ENCODE measurements at places on chromosomes 1 and 21. TPM values are rescaled to one million over a fixed set of nuclear protein-coding genes. Genes with fewer than 3 reads are reported as not detected.
A peak's percentile ranks its signal among the peaks of the same experiment; 100 is the strongest.

The PADI4 gene
- total RNA-seq: not detected

The NES gene
- total RNA-seq: 6.0 TPM

The GOLT1A gene
- total RNA-seq: not detected

The MTARC2 gene
- total RNA-seq: 21.3 TPM

The SFN gene
- not detected for total RNA-seq

The MAP10 gene
- total RNA-seq: 1.0 TPM

The KCNC4 gene
- total RNA-seq: 2.7 TPM

The ZNF593OS gene
- not detected for total RNA-seq

GRCh38 chr21:33817138-33817537 is 98.5 kb downstream of the ATP5PO start:
- peaks cover 37% of the 10 kb centered on the region for H3K4me1 ChIP-seq
- peak overlapping the region; percentile 73 for H3K27ac ChIP-seq
- no peaks in the 10 kb centered on the region for H3K27me3 ChIP-seq
- peaks cover 39% of the 10 kb centered on the region for H3K36me3 ChIP-seq
- H3K4me3 ChIP-seq: no peak overlapping the region

DNA sequence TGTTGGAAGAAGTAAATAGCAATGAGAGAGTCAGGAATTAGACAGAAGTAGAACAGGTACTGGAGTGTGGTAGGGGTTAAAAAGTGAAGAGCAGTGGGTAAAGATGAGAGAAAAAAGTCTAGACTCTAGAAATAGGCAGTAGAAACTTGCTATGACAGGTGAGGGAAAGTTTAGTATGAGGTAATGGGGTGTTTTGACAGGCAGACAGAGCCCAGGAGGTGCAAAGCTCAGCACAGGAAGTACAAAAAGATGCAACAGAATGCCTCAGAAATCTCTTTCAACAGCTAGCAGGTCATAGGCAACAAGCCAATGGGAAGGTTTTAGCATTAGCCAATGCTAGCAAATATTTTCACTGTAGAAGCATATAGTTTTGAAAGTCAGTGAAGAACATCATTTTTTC is 319.1 kb upstream of the SGIP1 start:
- no peak for DNase-seq
- no peaks in the 10 kb centered on the region for H3K27me3 ChIP-seq

- no peak overlapping the region for H3K27ac ChIP-seq
- no peak for DNase-seq
- H3K27me3 ChIP-seq: peaks cover 1% of the 10 kb centered on the region
- no peak overlapping the region for H3K4me3 ChIP-seq
Measured at GRCh38 chr21:18157406-18157805, 87.2 kb upstream of the CHODL start.

DNA sequence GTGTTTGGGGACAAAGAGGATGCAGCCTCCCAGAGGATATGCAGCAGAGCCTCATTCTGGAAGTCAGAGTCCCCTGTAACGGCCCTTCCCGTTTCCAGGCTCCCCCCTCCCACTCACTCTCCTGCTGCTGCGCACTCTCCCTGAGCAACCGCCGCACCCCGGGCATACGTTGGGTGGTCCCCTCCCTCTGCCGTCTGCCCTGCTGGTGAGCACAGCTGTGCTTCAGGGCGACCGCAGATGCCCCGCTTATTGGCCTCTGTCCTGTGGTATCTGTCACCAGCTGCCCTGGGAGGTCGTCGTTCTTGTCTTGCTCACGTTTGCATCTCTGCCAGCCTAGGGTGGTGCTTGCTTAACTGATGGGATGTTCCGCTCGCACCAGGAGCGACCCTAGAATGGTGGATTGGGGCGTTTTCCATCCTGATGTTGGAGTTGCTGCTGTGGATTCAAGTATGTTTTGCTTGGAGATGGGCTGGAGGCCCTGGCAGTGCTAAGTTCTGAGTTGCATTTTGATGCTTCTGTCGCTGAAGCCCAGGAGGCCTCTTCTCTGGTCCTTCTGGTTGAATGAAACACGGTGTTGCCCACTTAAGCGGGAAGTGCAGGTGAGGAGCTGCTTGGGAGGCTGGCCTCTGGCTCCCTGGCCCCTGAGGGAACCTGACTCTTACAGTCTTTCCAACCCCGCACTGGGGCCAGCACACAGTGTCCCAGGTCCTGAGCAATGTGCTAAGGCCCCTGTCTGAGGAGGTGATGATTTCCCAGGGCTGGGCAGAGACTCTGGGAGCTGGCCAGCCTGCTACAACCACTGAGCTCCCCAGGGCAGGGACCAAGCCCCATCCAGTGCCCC is 3.2 kb downstream of the TMEM201 start:
- no peak overlapping the region for H3K4me3 ChIP-seq
- no peak overlapping the region for H3K27ac ChIP-seq
- peaks cover 25% of the 10 kb centered on the region for H3K4me1 ChIP-seq
- H3K36me3 ChIP-seq: no peaks in the 10 kb centered on the region
- DNase-seq: no peak

DNA sequence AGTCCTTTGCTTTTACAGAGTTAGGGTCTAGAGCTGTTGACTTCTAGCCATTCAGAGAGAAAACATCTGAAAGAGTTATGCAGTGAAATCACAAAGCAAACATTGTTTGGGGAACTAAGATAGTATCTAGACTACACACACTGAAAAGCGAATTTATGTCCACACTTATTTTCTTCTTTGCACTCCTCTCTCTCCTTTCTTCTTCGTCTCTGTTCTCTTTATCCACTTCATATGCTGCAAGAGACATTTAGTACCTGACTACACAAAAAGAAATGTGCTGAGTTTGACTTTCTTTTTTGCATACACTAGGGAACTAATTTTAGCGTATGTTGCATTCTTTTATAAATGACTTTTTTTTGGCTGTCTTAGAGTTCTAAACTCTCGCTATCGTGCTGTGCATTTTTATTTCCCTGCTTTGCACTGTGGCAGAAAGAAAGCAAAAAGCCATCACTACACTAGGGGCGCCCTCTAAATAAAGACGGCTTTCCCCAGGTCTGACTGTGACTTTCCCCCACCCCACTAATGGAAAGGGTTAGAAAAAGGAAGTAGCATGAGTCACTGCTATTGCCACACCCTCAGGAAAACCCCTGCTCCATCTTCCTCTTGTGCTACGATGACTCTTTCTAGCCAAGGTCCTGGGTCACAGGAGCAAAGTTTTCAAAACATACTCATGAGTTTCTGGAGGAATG is 65.7 kb downstream of the MAP3K7CL start:
- no peaks in the 10 kb centered on the region for H3K27me3 ChIP-seq
- peak overlapping the region; percentile 83 for H3K27ac ChIP-seq
- DNase-seq: no peak
- peak overlapping the region; percentile 31 for H3K4me3 ChIP-seq
- peaks cover 5% of the 10 kb centered on the region for H3K36me3 ChIP-seq

- H3K4me1 ChIP-seq: peaks cover 13% of the 10 kb centered on the region
- DNase-seq: peak; percentile 68
- H3K4me3 ChIP-seq: no peak overlapping the region
Measured at GRCh38 chr1:43536196-43536863, 5.6 kb downstream of the PTPRF start.

DNA sequence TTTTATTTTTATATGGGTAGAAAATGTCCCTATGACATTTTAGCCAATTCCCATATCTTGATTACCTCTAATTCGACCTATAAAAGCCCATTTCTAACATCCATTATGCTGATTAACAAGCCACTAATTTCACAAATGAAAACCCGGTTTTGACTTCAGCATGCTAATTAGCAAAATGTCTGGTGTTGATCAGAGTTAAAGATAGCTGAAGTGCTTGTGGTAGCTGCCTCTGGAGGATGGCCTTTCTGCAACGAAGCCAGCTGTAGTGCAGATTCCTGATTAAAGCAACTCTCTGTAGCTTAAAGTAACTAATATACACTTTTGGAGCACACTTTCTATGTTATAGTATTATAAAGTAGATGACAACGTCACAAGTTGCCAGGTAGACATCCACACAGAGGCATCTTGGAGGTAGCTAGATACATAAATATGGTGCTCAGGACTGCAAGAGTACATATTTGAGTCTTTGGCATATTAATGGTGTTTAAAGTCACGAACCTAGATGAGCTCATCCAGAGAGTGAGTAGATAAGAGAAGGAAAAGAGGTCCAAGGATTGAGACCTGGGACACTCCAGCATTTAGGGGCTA is 239.5 kb downstream of the BRINP2 start:
- no peak overlapping the region for H3K4me3 ChIP-seq
- no peak overlapping the region for H3K27ac ChIP-seq
- peaks cover 28% of the 10 kb centered on the region for H3K27me3 ChIP-seq
- no peaks in the 10 kb centered on the region for H3K36me3 ChIP-seq
- no peaks in the 10 kb centered on the region for H3K4me1 ChIP-seq

DNA sequence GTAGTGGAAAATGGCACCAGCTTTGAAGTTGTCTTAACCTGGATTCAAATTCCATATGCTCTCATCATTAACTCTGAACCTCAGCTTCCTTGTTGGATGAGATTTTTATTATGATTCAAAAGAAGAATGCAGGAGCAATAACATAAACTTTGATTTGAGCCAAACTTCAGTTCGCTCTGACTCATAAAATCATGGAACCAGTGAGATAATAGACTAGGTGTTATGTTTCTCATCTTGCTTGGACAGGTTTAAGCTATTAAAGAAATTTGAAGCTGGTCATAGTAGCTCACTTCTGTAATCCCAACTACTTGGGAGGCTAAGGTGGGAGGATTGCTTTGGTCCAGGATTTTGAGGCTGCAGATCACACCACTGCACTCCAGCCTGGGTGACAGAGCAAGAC is 172.8 kb downstream of the CLEC20A start:
- H3K27ac ChIP-seq: peak overlapping the region; percentile 0
- H3K4me3 ChIP-seq: no peak overlapping the region
- no peaks in the 10 kb centered on the region for H3K36me3 ChIP-seq
- no peak for DNase-seq
- H3K4me1 ChIP-seq: peaks cover 25% of the 10 kb centered on the region
- H3K27me3 ChIP-seq: no peaks in the 10 kb centered on the region

GRCh38 chr1:16976966-16977365 is 3.5 kb downstream of the MFAP2 start:
- no peak overlapping the region for H3K4me3 ChIP-seq
- H3K27me3 ChIP-seq: no peaks in the 10 kb centered on the region
- peaks cover 65% of the 10 kb centered on the region for H3K4me1 ChIP-seq
- DNase-seq: no peak
- H3K36me3 ChIP-seq: peaks cover 7% of the 10 kb centered on the region

- DNase-seq: no peak
- H3K4me1 ChIP-seq: peaks cover 46% of the 10 kb centered on the region
- no peak overlapping the region for H3K4me3 ChIP-seq
- no peak overlapping the region for H3K27ac ChIP-seq
- H3K36me3 ChIP-seq: no peaks in the 10 kb centered on the region
- peaks cover 7% of the 10 kb centered on the region for H3K27me3 ChIP-seq
Measured at GRCh38 chr1:204321051-204321450, 38.7 kb downstream of the PLEKHA6 start.

DNA sequence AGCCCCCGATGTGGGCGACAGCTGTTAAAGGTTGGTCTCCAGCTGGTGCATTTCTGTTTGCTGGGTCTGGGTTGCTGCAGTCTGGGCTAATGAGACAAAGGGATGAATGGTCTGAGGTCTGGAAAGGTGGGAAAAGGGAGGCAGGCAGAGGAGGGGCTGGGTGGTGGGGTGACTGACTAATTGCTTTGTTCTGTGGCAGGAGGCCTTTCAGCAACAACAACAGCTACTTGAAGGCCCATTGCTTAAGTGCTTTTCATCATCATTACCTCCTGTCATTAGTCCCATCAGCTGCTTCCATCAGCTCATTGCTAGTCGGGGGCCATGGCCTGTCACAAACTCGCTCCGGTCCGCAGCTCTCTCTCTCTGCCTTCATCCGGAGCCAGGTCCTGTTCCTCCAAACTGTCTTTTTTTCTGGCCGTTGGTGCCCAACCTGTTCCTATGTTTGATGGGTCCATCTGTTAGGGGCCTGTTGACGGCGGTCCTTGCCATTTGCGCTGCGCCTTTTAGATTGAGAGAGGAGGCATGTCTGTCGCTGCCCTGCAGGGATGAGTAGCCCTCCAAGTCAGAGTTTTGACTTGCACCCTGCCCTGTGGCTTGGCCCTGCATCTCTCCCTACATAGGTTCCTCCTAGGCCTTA is 105.6 kb upstream of the PLXNA2 start:
- no peaks in the 10 kb centered on the region for H3K36me3 ChIP-seq
- H3K4me1 ChIP-seq: no peaks in the 10 kb centered on the region
- H3K27ac ChIP-seq: no peak overlapping the region
- no peak for DNase-seq
- no peak overlapping the region for H3K4me3 ChIP-seq
- peaks cover 21% of the 10 kb centered on the region for H3K27me3 ChIP-seq

GRCh38 chr1:189351960-189352359 is 1125.7 kb downstream of the BRINP3 start:
- H3K4me3 ChIP-seq: no peak overlapping the region
- no peak for DNase-seq
- H3K36me3 ChIP-seq: no peaks in the 10 kb centered on the region
- no peak overlapping the region for H3K27ac ChIP-seq

DNA sequence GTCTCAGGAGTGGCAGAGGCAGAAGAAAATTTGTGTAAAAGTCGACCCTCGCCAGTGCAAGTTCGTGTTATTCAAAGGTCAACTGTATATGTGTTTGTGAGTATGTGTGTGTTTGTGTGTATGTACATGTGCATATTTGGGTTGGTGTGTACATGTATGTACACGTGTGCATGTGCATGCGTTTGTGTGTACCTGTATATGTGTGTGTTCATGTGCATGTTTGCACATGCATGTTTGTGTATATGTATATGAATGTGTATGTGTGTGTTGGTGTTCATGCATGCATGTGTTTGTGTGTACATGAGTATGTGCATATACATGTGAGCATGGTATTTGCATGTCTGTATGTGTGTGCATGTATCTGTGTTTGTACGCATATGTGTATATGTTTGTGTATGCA is 21.7 kb upstream of the TENT5C start:
- H3K4me3 ChIP-seq: no peak overlapping the region
- no peak for DNase-seq
- H3K27me3 ChIP-seq: no peaks in the 10 kb centered on the region

DNA sequence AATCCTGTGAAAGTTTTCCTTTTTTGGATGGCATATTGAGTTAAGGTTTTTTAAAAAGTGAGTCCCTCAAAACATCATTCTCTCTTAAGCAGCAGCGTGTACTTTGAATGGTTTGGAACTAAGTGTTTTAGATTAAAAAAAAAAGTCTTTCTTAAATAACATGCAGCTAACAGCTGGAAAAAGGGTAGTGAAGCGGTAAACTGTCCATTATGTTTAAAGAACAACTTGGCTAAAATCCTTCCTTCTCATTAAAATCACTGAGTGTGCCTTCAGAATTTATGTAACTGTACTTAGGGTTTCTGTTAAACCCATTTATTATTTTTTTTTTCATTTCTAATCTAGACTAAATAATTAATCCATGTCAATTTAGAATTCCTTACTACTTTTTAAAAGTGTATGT is 254.2 kb upstream of the ADAMTS5 start:
- H3K4me1 ChIP-seq: peaks cover 26% of the 10 kb centered on the region
- DNase-seq: no peak
- no peaks in the 10 kb centered on the region for H3K36me3 ChIP-seq
- no peaks in the 10 kb centered on the region for H3K27me3 ChIP-seq

All from chondrocyte (in vitro differentiated cells).